Vagina (tissue), 2 donors: ENCODE measurements at places on chromosomes 12 and 14.

GRCh38 chr12:45034861-45035265 lies 16.0 kb downstream of the DBX2 start:
- no peak for DNase-seq

DNA sequence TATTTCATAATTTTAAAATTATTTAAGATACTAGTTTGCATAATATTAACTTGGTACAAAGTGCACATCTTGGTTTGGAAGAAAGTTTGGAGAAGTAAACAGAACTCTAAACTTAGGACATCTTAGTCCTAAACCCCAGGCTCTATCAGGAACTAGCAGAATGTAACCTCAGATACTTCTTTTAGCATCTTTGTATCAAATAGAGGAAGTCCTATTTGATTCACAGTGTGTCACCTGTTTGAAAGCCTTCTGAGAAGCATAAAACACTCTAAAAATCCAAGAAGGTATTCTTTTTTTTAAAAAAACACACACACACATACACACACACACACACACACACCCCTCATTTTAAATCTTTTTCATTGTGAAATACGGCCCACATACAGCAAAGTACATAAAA lies 12.0 kb upstream of the RNU6-7 start:
- DNase-seq, result no peak

DNA sequence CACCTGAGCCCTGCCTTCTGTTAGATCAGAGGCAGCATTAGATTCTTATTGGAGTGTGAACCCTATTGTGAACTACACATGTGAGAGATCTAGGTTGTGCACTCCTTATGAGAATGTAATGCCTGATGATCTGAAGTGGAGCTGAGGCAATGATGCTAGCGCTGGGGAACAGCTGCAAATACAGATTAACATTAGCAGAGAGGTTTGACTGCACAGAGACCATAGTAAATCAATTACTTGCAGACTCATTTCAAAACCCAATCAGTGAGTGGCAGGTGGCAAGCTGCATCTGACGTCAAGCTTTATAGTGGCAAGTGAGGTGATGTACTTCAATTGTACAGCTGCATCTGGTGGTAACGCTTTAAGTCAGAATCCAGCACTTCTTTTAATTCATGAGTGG lies 141.6 kb downstream of the GPHN start:
- no peak for DNase-seq

GRCh38 chr12:79309039-79309438 lies 381.7 kb downstream of the PAWR start:
- no peak for DNase-seq

- no peak for DNase-seq
These were observed 193.3 kb downstream of the ANO4 start for GRCh38 chr12:100987552-100988521.

GRCh38 chr14:104396682-104397470 lies 182.7 kb upstream of the C14orf180 start:
- DNase-seq, result peak; percentile 47

- DNase-seq, result no peak
These were observed 380.1 kb upstream of the KITLG start for GRCh38 chr12:88960213-88960878.

- DNase-seq, result no peak
These were observed 78.0 kb downstream of the SRGAP1 start for GRCh38 chr12:63922474-63922873.

- DNase-seq, result no peak
These were observed 1.4 kb downstream of the ATF1 start for GRCh38 chr12:50765095-50765911.

GRCh38 chr14:65098586-65098985 lies 3.7 kb downstream of the MAX start:
- DNase-seq, result no peak

DNA sequence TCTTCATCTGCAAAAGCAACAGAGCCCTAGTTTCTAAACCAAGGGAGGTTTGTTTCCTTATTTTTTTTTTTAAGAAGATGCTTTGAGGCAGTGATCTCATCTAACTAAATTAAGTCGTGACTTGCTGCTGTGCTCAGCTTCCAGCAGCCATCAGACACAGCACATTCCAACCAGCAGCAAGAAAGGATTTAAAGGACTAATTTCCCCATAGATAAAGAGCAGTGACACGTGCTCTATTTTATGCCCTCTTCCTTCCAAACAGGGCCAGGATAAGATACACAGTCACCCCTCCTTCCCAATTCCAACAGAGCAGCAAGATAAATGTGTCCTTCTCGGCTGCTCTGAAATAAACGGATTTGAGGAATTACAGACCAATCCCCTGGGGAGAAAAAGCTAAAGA lies 81.7 kb downstream of the PRKAB1 start:
- no peak for DNase-seq

DNA sequence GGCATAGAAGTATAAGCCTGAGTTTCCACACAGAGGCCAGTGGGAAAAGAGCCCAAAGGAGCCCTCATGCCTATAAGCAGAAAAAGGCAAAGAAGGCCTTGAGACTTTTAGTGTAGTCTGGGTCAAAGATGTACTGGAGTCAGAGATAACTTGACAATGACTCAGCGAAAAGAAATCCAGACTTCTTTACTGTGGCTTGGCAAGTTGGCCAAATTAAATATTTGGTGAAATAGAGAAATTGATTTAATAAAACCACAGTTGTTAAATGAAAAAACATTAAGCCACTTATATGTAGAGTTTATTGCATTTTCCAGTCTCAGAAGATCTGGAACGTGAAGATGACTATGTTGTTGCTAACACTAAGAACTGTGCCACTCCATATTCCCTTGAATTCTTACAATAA lies 105.1 kb downstream of the TMTC3 start:
- no peak for DNase-seq

DNA sequence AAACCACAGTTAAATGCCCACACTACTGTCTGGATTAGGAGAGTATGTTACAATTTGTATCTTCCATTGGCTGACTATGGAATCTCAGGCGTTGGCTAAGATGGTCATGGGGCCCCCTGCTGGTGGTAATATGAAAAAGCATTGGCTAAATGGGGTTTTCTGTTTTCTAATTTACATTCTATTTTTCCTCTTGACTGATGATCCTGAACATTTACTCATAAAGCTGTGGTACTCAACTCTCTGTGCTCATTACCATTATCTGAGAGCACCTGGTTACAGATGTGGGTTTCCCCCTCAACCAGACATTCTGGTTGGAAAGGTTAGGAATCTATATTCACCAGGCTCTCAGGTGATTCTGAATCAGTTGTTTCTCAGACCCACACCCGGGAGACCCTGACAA lies 64.8 kb downstream of the WSCD2 start:
- DNase-seq, result no peak

DNA sequence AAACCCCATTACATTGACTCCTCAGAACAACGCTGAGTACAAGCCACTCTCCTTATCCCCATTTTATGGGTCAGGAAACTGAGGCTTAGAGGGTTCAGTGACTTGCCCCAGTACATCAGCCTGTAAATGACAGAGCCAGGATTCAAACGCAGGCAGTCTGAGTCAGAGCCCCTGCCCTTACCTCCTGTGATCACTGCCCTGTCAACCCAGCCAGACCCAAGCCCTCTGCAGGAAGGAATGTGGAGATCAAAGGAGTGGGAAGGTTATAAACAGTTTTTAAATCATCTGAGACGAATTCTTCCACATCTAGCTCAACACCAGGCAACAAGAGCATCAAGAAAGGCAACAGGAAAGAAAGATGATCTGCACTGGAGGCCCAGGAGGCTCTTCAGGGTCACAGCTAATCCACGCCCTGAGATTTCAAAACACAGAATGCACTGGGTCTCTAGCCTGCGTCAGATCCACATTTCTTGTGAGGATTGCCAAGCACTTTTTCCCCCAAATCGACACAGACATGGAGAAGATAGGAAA lies 38.5 kb downstream of the SPTB start:
- no peak for DNase-seq

DNA sequence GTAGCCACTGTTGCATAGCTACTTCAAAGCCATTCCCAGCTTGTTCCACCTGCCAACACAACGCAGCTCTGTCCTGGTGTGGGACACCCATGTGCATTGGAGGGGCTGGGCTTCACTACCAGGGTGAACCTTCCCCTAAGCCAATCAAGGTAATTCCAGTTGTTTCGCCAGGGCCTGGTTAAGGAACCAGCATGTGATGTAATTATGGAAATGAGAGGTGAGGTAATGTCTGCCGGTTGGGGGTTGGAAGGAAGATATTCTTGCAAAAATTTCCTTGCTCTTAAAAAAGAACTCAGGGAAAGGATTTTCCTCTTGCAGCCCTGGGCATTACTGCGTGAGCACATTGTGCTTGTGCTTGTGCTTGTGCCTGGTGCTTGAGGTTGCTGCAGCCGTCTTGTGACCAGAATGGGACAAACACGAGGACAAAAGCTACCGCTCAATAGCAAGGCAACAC lies 14.9 kb downstream of the TUBA1C start:
- no peak for DNase-seq

DNA sequence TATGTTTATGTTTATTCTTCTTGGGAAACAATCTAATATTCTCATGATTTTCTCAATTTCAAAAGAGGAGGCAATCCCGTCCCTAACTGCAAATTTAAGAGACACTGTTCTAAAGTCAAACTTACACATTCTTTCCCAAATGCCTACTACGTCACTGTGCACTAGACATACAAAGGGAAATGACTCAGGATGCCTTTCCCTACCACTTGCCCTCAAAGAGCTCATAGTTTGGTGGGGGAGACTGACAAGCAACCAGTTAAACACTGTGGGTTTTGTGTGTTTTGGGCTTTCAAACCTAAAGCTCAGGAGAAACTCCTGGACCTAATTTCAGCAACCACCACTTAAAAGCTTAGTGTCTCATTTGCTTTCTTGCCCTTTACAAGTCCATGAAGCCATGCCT lies 58.4 kb downstream of the ATP2B1 start:
- no peak for DNase-seq

- no peak for DNase-seq
These were observed 5.0 kb upstream of the DDX47 start for GRCh38 chr12:12807970-12808702.

DNA sequence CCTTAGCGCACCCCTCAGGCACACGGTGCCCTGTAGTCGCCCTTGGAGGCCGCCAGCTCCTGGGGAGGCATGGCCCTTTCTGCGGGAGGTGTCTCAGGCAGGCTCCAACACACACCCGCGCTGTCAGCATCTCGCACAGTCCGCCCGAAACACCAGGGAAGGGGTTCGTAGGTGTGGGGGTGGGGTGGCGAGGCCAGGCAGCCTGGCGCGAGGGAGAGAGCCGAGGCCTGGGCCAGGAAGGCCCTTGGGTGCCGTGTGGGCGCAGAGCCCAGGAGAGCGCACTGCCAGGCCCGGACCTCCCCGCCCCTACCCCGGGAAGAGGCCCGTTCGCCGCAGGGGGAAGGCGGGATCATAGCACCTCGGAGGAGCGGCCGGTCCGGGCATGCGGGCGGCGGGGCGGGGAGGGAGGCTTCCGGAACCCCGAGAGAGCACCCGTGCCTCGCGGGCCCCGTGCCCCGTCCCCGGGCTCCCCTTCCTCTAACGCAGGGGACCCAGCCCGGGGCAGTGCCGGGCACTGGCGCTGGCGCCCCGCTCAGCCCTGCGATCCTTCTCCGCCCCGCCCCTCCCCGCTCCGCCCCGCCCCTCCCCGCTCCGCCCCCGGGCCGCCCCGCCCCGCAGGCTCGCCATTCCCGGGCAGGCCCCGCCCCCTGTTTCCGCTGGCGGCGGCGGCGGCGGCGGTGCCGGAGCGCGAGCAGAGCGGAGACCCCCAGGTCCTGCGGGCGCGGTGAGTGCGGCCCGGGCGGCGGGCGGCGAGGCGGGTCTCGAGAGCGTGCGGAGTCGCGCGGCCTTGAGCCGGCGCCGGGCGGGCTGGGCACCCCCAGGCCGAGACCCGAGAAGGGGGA lies at the start of gene TSPAN9:
TSS of gene TSPAN9 (plus strand) at position 650 of the 842 bp plus-strand sequence. CDS start 123,815 bp downstream, outside the sequence.
- DNase-seq, result no peak

DNA sequence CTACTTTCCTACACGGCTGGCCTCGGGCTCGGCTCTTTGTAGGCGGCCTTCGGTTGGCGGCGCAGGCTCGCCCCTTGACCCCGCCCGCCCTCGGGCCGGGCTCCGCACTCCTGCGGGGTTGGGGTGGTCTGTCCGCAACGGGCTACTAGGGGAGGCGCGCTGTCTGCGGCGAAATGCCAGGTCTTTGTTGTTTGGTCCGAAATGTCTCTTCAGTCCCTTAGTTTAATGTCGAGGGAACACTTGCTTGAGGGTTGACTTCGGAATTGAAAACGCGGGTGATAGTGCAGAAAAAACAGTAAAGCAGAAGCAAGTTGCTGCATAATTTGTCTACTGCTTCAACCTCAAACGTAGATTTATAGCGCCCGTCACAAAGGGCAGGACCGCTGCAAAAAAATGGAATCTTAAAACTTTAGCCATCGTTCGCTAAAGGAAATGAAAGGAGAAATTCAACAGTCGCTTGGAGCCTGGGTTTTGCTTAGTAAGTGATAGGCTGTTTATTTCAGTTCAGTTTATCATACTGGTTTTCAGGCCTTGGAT lies 390 bp downstream of the JKAMP start:
- peak; percentile 89 for DNase-seq

DNA sequence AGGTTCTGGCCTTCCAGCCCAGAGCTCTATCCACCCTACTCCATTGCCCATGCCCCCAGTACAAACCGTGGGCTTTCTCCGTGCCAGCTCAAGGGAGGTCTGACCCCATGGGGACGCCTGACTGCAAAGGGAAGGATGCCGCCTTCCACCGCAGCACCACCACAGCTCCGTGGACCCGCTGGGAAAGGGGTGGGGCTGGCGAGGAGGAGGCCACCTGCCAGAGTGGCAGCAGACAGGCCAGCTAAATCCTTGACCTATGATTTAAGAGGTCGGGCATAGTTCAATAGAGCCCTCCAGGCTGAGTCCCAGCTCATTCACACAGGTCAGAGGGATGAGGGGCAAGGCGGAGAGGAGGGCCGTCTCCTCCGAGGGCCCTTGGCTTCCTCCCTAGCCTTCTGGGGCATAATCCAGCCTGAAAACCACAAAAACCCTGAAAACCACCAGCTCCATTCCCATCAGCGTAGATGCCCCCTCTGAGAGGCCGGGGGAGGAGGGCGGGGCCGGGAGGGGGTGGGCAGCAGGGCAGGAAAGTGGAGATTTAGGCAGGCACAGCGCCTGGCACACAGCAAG lies 14.9 kb upstream of the FIGNL2 start:
- DNase-seq, result no peak

DNA sequence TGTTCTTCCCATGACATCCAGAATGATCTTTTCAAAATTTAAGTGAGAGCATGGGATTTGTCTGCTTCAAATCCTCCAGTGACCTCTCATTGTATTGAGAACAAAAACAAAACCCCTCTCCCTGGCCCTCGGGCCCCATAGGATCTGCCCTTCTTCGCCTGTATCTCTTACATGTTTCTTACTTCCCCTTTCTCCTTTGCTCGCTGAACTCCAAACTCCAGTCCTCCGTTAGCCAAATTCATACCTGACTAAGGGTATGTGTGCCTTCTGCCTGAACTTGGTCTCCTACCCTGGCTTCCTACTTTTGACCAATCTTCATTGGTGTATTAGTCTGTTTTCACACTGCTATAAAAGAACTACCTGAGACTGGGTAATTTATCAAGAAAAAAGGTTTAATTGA lies 13.2 kb upstream of the TSPAN11 start:
- DNase-seq, result no peak
